ENCODE measurements at places on chromosomes 12 and 14.

DNA sequence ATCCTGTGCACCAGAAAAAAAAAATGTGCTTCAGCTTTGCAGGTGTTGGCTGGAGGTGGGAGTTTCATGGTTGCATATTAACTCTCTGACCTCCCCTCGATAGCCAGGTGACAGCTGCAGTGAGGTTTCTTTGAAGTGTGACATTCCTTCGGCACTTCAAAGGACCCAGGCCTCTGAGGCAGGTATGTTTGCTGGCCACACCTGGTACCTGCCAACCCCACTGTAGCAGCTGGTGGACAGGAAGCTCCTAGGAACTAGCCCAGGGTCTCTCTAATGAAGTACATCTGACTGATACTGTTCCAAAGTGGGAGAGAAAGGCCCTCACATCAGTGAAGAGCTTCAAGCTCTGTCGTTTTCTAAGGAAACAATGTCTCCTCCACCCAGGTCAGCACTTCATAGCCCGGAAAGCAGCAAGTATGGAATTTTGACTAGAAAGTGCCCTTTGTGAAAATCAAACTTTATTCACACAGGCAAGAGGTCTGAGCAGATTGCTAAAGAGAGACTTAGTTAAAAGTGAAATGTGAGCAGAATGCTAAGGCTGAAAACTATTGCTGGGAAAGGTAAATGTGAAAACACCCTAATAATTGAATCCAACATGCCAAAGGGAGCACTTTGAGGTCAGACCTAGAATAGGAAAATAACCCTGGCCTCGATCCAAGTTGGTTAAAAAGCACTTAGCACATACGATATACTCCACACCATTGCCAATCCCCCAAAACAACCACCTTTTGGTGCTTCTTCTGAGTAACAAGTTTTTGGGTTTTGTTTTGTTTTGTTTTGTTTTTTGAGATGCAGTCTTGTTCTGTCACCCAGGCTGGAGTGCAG lies 71.3 kb downstream of the PHLDA1 start:
- DNase-seq, result no peak

GRCh38 chr12:41532072-41532471 lies 344.0 kb downstream of the PDZRN4 start:
- no peak for DNase-seq

DNA sequence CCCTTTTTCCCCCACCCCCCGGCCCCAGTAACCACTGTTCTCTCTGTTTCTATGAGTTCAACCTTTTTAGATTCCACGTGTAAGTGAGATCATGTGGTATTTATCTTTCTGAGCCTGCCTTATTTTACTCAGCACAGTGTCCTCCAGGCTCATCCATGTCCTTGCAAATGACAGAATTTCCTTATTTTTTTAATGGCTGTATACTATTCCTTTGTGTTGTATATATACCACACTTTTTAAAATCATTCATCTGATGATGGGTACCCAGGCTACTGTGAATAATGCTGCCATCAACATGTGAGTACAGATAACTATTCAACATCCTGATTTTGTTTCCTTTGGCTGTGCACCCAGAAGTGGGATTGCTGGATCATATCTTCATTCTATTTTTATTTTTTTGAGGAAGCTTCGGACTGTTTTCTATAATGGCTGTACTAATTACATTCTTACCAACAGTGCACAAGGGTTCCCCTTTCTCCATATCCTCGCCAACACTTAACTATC lies 54.7 kb downstream of the DDX51 start:
- no peak for DNase-seq

GRCh38 chr12:52252728-52253343 lies 19.8 kb downstream of the KRT7 start:
- no peak for DNase-seq

DNA sequence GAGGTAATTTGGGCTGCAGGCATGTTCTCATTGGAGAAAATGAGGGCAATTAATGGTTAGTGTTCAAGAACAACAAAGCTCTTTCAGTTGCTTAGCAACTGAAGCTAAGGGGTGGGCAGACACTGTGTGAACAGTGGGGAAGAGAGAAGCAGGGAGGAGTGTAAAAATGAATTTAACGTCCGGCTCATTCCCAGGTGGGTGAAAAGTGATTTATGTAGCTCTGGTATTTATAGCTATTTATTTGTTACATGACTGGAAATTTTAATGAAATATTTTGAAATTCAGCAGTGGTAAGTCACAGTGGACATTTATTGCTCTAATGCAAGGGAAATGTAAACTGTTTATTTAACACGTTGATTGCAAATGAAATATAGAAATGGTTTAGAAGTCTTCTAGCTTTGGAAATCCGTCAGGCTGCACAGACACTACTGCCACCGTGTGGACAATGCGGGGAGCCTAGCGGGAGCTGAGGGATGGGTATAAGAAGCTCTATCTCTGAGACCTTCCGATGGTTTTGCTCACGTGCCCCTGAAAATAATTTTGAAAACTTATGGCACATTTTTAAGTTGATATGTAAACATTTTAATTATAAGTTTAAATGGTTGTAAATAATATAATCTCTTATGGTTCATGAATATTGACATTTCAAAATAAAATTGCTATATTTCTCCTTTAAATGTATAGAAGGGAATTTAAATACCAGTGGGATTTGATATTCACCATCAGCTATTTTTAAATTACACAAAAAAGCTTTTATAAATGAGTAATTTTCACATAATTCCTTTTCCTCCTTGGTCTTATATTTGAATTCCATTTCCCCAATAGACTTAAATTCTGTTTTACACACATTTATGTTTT lies 54.4 kb downstream of the E2F7 start:
- DNase-seq, result peak; percentile 31

DNA sequence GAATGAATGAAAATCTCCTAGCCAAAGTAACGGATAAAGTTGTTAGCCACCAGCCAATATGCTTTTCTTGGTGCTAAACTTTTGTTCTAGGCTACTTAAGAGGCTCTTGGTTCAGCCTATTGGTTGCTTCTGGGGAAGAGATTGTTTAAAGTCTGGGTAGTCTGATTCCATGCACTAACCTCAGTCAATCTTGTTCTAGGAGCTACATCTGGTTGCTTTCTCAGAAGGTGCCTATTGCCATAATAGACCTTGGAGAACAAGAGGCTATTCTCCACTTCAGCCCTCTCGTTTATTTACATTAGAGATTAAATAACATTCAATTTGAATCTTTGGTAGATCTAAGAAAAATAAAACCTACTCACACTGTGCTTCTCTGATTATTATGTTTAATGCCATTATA lies 40.8 kb upstream of the OTOGL start:
- no peak for DNase-seq

DNA sequence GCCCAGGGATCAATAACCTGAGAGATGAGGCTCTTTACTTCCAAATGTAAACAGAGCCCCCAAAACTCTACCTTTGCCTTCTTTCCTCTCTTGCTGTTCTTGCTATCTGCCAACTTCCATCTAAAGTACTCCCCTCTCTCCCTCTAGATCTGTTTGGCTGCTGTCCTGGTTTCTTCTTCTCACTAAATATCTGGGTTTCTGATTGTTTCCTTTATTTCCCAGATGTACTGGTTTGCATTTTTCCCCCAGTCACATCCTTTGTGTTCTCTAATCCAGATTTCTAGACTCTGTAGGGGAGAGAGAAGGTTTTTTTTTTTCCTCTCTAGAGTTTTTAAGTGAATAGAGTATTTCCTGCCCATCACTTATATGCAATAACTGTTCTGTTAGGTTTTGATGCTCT lies 7.1 kb upstream of the SALL2 start:
- no peak for DNase-seq

GRCh38 chr14:37594238-37594970 lies 645 bp downstream of the FOXA1 start:
- DNase-seq, result no peak

DNA sequence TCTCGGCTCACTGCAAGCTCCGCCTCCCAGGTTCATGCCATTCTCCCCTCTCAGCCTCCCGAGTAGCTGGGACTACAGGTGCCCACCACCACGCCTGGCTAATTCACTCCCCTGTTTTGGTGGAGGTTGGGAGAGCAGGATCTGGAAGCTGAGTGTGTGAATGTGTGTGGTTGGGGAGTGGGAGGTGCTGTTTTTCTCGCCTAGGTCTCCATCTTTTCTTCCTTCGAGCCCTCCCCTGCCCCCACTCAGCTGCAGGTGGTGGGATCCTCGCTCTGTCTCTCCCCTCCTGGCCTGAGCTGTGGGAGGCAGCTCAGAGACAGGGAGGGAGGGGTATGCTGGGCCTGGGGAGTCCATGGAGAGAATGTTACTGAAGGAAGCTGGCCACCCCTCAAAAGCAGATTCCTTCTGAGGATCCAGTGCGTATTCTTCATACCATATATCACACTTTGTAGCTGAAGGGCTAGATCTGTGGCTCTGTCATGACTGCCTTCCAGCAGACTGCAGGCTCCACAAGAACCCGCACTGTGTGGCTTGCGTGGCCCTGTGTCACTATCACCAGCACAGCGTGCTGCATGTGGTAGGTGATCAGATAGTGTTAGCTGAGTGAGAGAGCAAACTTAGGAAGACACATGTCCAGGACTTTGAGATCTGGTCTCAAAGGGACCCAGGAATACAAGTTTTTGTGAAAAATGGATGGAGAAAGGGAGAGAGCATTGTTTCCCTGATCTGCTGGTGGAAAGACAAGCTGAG lies 2.8 kb downstream of the KRT83 start:
- DNase-seq, result no peak
